BE2C (cell line): ENCODE measurements at places on chromosomes 1 and 21.

DNA sequence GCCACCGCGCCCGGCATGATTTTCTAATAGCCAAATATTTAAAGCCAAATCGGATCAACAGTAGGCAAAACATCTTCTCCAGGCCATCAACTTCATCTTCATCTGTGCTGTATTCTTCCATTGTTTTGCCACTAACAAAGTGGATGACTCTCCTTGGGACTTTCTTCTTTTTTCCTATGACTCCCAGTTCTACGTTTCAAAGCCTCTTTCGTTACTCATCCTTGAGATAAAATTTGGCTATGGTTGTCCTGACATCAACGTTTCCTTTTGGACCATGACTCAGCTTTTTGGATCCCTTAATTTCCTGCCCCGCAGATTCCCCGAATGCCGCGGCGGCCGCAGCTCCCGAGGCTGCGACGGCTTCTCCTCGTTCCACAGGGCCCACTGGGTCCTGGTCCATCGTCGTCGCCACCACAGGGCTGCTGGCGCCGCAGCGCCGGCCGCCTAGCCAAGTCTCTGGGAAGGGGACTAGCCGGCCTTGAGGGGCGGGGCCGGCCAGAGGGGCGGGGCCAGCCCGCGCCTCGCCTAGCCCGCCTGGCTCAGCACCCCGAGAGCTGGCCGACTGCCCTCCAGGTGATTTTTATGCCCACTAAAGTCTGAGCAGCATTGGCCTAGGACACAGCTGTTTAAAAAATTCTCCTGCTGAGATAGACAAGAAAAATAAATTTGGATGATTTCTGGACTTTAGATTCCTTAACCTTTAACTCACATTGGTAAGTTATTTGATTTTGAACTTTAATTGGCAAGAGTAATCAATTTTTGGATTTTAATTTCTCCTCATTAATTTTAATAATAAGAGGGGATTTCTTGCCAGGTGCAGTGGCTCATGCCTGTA is 93.9 kb downstream of the ADCY10 start:
- peak; percentile 86 for DNase-seq

DNA sequence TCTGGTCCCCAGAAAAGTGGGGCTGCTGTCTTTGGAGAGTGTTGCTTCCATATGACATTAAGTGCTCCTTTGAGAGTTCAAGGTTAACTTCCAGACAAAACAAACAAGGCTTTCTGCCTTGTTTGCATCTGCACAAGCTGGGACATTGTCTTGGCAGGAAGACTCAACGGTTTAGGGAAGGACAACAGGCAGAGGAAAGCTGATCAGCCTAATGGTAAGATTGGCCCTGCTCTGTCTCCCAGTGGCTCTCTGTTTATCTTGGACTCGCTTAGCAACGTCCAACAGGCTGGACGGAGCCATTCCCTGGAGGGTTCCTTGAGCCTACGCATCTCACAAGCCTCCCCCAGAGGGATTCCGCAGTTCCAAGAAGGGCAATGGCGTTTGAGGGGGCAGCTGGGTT is 62.2 kb upstream of the SLC44A3 start:
- no peak for DNase-seq

DNA sequence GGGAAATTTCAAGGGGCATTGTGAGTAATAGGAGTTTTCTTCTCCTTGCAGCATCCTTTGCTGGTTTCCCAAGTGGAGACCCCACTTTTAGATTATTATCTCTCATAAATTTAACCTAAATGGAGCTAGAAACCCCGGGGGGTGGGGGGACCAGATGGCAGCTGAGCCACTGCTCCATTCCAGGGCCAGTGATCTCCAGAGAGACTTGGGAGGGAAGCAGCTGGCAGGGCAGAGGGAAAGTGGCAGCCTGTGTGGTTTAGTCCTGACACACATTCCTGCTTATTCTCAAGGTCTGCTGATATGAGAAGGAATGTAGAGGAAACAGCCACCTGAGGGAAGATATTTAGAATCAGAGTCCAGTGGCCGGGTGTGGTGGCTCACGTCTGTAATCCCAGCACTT is 16.3 kb downstream of the PCP4L1 start:
- peak; percentile 20 for DNase-seq

DNA sequence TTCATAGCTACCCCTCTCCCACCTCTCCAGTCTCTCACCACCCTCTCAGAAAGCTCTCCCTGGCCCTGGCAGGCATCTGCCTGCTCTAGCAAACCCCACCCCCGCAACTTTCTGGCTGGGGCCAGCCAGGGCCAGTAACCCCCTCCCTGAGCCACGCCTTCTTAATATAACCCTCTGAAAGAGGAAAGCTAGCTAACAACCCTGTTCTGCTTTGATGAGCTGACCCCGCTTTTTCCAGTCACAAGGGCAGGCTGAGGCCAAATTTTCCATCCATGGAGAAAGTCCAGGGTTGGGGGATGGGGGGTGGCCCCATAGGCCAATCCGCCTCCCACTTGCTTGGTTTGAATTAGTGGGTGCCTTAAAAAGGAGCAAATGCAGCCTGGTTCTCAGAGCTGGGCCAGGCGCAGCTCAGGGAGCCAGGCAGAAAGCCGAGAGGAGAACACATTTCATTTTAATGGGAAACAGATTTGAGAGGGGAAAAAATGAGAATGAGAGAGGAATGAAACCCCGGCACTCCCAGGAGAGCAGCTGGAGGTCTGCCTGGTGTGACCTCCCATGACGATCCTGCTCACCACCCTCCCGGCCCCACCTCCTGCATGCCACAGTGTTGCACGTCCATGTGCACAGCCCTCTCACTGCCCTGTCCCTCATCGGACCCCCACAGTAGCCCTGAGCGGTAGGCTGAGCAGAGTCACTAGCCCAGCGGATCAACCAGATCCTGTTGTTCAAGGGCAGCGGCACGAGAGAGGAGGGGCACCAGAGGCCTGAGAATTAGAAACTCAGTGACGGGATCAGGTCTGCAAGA is 62.3 kb downstream of the OPTC start:
- peak; percentile 30 for DNase-seq

DNA sequence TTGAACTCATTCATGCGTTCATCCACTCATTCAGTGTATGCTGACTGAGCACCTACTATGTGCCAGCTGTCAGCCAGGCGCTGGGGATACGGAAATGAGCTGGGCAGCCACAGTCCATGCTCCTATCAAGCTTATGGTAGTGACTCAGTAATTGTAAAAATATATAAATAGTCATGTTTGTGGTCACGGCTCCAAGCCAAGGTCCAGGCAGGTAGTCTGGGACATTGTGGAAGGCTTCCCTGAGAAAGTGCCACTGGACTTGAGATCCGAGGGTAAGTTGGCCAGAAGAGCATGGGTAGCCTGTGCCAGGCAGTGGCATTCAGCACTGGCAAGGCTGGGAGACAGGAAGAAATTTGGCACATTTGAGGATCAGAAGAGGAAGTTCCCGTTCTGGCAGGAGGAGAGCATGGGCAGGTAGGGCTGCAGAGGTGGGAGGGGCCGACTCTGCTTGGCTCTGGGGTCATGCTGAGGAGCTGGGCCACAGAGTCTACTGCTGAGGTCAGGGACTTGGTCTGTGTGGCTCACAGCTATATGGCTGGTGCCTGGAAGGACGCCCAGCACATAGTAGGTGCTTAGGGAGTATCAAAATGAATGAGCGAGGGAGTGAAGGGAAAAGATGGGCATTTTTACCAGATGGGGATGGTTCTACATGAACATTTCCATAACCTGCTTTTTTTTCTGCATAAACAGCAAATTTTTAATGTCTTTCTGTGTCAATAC is 6.9 kb downstream of the PTPRF start:
- DNase-seq = no peak

GRCh38 chr1:19814681-19815503 is at the start of gene RNF186:
RNF186 (minus strand) TSS chr1:19815283; CDS start chr1:19815101, 182 bp downstream.
- no peak for DNase-seq

- no peak for DNase-seq
These were observed 1.4 kb downstream of the PPP2R5A start for GRCh38 chr1:212286556-212287131.

DNA sequence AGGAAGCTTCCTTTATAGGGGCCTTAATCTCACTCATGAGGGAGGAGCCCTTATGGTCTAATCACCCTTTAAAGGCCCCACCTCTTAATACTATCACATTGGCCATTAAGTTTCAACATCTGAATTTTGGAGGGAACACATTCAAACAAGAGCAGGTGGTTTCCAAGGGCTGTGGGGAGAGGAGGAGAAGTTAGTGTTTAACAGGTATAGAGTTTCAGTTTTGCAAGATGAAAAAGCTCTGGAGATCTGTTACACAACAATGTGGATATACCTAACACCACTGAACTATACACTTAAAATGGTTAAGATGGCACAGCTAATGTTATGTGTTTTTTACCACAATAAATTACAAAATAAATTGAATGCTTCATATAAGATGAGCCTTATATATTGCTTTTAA is 113.4 kb upstream of the DNAH14 start:
- no peak for DNase-seq

DNA sequence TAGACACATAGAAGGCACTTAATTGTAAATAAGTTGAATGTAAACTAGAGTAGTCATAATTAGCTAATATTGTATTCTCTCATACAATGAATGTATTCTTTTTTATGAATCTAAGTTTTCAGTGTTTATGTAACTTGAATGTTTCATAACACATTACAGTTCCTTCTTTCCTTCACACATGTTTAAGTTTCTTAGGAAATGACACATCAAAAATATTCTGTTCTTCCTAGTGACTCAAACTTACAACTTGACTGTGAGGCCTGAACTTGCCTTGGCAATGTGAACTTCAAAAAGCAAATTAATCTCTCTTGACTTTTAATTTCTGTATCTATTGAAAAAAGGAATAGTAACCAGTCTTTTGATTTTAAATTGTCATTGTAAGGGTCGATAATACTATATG is 700.1 kb downstream of the KCNT2 start:
- DNase-seq = no peak

GRCh38 chr1:209041927-209042326 is 541.6 kb upstream of the CAMK1G start:
- DNase-seq = no peak

GRCh38 chr1:156833603-156834002 is 17.0 kb upstream of the SH2D2A start:
- DNase-seq = no peak

GRCh38 chr1:156644640-156645039 is 2.7 kb downstream of the BCAN start:
- DNase-seq = no peak

- peak; percentile 68 for DNase-seq
These were observed 55.7 kb upstream of the NADK start for GRCh38 chr1:1833916-1834325.

GRCh38 chr1:183543619-183544204 is 46.5 kb downstream of the NCF2 start:
- DNase-seq = peak; percentile 35

GRCh38 chr1:200912737-200913407 is 18.2 kb downstream of the INAVA start:
- DNase-seq = no peak

GRCh38 chr1:108753363-108753762 is 6.9 kb downstream of the STXBP3 start:
- DNase-seq = no peak

GRCh38 chr1:31792116-31792515 is 23.7 kb downstream of the SPOCD1 start:
- DNase-seq = no peak

GRCh38 chr1:116152577-116152943 is 41.4 kb downstream of the MAB21L3 start:
- no peak for DNase-seq

- no peak for DNase-seq
These were observed 3.2 kb downstream of the UBQLN4 start for GRCh38 chr1:156050376-156050775.

- no peak for DNase-seq
These were observed 94.1 kb upstream of the ATP1B1 start for GRCh38 chr1:169012416-169012815.

DNA sequence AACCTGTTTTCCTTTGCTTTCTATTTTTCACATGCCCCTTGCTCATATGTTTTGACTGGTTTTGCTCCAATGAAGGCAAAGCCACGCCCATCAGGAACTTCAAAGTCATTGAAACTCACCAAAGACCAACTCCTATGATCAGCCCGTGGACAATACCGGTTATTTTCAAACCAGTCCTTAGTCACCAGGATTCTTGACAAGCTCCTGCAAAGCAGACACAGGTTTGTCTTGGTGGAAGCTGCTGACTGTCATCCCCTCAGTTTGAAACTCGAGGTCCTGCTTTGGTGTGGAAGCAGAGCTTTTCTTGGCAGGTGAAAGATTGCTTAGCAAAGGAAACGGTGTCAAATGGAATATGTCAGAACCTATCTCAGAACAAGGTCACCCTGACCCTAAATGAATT is 384.7 kb upstream of the CXADR start:
- DNase-seq = no peak

DNA sequence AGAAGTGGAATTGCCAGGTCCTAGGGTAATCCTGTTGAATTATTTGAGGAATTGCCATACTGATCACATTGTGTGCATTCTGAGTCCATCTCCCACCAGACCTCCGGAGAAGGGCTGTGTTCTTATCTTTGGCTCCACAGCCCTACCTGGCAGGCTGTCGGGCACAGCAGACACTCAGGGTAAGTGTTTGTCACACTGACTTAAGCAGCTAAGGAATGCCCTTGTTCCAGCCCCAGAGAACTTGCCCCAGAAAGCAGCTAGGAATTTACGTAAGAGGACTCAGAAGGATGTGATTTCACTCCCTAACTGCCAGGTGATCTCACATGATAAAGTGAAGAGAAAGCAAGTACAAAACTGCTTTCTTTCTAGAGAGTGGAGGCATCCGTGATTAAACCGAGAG is 21.0 kb downstream of the VASH2 start:
- no peak for DNase-seq

DNA sequence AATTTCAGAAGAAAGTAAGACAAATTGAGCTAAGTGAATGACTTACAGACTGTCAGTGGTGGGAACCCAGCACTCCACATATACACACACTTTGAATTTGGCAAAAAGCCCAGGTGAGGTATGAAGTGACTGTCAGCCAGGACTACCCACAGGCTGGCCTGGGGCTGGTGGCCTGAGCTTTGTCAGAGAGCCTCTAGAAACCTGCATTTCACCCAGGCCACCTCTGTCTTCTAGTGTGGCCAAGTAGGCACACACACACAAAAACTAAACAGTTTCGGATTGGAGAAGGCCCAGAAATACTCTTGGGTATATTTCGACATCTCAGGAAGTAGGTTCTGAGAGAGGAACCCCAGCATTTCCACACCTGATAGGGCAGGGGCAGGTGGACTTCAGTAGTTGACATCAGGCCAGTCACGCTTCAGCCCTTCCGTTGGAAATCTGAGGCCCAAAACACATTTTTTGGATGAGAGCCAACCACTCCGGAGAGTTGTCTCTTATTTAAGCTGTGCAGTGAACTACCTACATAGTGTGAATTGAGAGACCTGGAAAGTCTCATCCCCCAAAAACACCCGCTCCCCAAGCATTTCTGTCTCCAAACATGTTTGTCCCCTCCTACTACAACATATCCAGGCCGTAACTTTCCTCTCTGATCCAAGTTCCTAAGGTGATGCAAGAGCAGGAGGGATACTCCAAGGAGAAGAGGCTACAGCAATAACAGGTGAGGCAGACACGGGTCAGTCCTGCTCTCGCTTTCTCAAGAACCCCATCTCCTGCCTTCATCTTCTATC is 167.2 kb upstream of the PROX1 start:
- peak; percentile 50 for DNase-seq
